T-helper 1 cell (primary cell): ENCODE measurements at places on chromosomes 5 and 9.

GRCh38 chr5:178441486-178442270 lies 148.5 kb downstream of the COL23A1 start:
- DNase-seq: no peak

GRCh38 chr5:10366310-10367272 lies 13.1 kb downstream of the MARCHF6 start:
- DNase-seq: no peak

DNA sequence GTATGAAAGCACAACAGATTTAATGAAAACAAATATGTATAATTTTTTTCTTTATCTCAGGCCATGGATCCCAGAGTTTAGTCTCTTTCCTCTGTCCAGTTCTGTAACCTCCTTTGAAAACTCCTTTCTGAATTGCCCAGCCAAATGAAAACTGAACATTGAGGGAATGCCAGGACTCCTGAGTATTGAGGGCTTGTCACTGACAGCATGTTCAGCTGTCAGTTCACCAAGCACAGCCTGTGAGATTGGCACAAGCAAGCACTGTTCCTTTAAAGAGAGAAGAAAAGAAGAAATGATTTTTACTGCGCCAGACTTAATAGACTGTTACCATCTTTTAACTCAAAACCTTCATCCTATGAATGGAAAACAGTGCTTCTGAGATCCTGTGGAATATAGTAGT lies 27.3 kb downstream of the TTC1 start:
- DNase-seq: no peak

- DNase-seq: no peak
Measured at GRCh38 chr9:87464992-87465378, 32.7 kb upstream of the DAPK1 start.

- no peak for DNase-seq
Measured at GRCh38 chr9:93011114-93011513, 47.4 kb upstream of the SUSD3 start.
